8988T (cell line): ENCODE measurements at places on chromosomes 5 and 9.

DNA sequence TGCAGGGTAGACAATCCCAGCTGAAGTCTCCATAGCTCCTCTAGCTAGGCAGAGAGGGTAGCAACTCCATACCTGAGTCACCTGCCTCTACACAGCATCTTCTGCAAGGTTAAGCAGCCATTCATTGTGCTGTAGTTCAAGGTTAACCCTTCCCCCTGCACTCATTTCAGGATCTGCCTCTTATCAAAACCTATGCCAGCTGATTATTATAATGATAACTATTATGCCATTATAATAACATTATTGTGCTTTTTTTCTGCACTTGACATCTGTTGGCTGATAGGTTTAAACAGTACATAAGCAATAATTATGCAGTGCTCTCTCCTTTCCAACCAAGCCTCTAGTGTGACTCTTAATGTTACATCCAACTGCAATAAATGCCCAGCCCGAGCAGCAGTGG, 17.3 kb downstream of the SIL1 start:
- no peak for DNase-seq

- DNase-seq = no peak
Observed at GRCh38 chr5:98639274-98639673, 134.2 kb upstream of the RGMB start.

GRCh38 chr5:6490246-6490645, 41.6 kb downstream of the UBE2QL1 start:
- DNase-seq = no peak

- no peak for DNase-seq
Observed at GRCh38 chr5:17304282-17304681, 86.9 kb downstream of the BASP1 start.

DNA sequence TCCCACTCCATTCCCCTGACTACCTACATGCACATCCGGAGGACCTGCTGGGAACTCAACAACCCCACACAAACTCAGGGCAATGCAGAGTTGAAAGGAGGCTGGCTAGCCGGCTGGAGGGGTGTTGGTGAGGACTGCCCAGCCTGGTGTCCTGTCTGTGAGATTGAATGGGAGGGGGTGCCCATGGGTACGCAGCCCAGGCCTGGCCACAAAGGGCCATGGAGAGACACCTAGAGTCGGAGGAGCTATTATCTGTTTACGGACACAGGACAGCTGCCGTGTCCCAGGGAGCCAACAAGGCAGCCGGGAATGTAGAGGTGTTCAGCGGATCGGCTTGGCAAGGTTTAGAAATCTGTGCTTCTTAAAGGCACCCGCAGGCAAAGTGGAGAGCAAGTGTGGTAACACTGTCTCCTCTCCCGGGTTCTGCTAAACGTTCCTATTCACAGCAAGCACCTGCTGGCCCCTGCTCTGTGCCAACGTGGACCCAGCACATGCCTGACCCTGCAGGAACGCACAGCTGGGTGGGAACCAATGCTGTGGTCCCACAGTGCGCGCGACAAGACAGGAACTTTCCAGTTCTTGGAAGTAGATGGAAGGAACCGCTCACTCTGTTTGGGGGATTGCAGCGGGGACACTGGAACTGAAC, 166.7 kb downstream of the DAB2IP start:
- no peak for DNase-seq

DNA sequence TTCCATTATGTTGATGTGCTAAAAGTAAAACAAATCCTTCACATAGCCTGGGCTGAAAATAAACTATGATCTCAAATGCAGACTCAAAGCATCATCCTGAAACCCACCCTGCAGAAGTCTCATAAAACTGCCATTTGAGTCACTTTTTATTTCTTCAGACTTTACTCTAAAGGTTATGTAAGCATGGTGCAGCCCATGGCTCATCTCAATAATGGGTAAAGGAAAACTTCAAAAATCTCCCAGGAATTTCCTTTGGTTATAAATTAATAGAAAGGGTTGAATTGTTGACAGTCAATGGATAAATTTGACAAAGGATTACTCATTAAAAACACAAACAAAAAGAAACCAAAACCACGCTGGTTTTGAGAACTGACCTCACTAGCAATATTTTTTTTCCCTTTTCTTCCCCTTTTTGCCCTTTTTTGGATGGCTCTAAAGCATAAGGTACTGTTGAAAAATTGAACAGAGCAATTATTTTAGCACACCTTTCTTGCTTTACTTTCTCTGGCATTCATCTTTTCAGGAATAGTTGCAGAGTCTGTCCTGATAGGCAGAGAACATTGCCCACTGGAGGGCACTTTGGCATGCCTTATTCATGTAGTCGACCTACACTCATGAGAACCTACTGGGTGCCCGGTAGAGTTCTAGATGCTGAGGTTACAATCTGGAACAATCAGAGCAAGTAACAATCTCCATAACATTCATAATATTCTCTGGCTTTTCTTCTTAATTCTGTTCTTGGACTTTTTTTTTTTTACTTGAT, 191.4 kb downstream of the TMEM167A start:
- DNase-seq = no peak

- no peak for DNase-seq
Observed at GRCh38 chr9:125431741-125432271, 170.2 kb downstream of the GAPVD1 start.

DNA sequence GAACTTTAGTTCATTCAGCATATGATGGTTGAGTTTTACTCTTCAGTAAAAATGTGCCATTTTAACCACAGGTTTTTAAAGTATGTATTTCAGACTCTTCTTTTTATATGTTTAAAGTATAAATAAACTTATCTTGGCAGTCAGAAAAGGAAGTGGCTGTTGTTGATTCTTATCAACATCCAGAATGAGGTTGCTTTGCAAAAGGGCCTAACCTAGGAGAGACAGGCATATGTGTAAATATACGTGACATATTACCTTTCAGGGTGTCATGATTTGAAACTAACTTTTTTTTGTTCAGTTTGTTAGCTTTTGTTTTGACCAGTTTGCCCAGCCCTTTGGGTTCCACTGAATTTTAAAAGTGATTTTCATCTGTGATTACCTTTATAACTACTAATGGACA, 7.4 kb downstream of the SMARCA2 start:
- DNase-seq = no peak

GRCh38 chr5:168463081-168463480, 23.2 kb upstream of the RARS1 start:
- no peak for DNase-seq

DNA sequence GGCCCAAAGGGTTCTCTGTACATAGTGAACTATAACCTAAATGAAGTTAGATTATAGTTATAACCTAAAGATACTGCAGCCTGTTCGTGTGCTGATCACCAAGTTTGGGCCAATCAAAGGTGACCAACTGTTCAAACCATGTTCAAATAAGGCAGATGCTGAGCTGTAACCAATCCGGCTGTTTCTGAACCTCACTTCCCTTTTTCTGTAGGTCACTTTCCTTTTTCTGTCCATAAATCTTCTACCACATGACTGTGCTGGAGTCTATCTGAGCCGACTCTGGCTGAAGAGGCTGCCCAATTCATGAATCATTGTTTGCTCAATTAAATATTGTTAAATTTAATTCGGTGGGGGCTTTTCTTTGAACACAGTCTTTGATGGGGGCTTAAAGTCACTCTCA, 1920.2 kb downstream of the MAT2B start:
- no peak for DNase-seq

- DNase-seq = no peak
Observed at GRCh38 chr5:170747357-170747756, 36.2 kb upstream of the GABRP start.

DNA sequence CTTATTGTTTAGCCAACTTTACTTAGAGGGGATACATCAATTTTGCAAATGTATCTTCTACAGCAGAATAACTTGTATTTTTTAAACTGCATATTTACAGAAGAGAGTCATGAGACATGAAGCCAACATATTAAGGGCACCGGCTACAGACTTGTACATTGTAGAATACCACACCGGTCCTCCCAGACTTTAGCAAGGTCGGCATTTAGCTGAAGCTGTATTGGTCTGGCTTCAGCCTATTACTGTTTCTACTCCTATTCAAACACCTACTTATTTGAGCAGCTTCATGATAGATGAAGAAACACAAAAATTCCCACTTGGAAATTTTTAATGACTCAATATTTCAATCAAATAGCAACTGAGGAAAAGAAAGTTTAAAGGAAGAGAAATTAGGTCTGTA, 33.0 kb downstream of the NR3C1 start:
- no peak for DNase-seq

GRCh38 chr9:127030814-127031740, 91.4 kb downstream of the ANGPTL2 start:
- no peak for DNase-seq

DNA sequence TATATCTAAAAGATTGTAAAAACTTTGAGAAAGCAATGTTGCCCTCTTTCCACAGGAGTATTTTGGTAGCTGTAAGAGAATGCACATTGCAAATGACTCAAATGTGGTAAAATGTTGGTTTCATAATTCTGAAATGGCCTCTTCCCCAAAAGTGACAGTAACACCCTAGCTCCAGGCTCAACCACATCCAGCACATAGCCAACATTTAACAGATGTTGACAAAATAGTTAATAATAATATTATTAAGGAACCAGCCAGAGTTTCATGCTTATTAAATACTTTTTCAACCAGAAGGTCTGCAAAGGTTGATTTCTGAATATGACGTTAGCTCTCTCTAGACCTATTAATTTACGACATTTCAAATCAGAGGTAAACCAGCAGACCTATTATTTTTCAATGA, 1.3 kb downstream of the ANXA1 start:
- no peak for DNase-seq

GRCh38 chr5:127229185-127229889, 61.3 kb upstream of the MEGF10 start:
- DNase-seq = peak; percentile 48

- DNase-seq = no peak
Observed at GRCh38 chr9:93601063-93601462, 24.7 kb downstream of the PHF2 start.

- no peak for DNase-seq
Observed at GRCh38 chr5:149464796-149465489, 85.9 kb upstream of the IL17B start.

DNA sequence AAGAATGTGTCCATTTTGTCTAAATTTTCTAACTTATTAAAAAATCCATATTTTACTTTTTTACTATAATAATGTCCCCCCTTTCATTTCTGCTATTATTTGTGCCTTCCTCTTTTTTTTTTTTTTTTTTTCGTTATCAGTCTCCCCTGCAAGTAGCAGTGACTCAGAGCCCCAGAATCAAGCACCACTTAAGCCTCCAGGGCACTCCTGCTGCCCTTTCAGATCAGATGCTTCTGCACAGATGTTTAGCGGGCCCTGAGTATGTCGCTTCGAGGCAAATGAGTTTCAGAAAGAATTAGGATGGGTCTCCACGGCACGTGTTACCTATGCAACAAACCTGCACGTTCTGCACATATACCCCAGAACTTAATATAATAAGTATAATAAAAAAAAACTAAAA, 11.7 kb downstream of the MED7 start:
- DNase-seq = no peak

DNA sequence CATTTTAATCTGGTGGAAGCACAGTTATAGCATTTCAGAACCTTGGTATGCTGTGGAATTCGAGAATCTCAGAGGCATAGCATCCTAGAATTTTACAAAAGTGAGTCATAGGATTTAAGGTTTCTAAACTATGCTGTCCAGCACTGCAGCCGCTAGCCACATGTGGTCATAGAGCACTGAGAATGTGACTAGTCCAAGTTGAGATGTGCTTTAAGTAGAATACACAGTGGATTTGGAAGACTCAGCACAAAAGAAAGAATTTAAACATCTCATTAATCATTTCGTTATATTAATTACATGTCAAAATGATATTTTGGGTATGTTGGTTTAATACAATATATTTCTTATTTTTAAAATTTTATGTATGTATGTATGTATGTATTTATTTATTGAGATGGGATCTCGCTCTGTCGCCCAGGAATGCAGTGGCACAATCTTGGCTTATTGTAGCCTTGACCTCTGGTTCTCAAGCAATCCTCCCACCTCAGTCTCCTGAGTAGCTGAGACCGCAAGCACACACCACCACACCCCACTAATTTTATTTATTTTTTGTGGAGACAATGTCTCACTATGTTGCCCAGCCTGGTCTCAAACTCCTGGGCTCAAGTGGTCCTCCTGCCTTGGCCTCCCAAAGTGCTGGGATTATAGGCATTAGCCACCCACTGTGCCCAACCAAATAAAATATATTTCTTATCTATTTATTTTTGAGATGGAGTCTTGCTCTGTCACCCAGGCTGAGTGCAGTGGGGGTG, 20.4 kb upstream of the RPS14 start:
- no peak for DNase-seq

DNA sequence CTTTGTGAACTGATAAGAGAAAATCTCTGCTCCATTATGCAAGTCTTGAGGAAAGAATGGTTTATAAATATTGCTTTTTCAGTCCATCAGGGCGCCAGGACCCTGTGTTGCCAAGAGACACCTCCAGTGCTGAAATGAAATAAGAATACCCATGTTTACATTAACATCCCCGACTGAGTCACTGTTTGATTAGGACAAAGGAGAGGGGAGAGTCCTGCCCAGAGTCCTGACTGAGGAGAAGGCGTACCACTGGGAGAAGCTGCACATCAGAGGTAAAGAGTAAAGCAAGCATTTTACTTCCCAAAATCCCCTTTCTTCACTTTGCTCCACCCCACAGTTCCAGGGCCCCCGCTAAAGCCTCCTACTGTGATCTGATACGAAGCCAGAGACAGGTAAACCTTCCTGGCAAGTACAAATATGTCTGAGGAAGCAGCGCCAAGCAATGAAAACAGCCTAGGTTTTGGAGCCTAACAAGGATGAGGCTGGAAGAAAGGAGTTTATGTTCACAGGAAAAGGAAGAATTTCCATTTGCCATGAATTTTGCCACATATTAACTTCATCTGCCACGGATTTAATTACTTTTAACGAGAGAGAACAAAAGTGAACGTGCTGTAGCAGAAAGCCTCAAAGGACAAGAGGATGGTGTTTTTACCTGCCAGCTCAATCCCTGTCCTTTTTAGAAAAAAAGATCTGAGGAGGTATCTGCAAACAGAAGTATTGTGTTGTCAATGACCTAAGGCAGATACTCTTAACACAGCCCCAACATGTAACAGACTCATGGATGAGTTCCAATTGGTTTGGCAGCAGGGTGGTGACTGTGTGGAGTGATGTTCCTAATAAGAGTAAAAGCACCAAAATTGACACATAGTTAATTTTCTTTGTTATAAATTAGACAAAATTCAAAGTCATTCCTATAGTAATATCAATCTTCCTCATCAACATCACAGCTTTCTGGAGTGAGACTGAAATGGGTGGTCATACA, 209.4 kb upstream of the TLE4 start:
- no peak for DNase-seq

- DNase-seq = no peak
Observed at GRCh38 chr9:129735546-129735945, 17.3 kb downstream of the PTGES start.

DNA sequence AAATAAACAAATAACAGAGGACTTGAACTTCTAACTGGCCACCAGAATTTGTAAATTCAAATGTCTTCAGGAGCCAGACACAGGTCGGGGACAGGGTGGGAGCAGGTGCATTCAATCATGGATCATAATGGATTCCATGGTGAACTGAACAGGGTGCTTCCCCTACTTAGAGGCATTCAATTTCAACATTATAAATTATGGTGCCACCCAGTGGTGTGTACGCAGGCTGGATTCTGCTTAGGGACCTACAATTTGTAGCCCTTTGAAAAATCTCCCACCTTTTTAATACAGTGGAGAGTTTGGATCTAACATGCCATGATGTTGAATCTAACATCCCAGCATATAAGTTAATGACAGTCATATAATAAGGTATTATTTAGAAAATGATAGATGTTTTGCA, 22.3 kb downstream of the KLF9 start:
- no peak for DNase-seq
